ENCODE measurements at places on chromosomes 6 and 20.

GRCh38 chr6:6659600-6660327, 71.2 kb downstream of the LY86 start:
- no peak for DNase-seq

DNA sequence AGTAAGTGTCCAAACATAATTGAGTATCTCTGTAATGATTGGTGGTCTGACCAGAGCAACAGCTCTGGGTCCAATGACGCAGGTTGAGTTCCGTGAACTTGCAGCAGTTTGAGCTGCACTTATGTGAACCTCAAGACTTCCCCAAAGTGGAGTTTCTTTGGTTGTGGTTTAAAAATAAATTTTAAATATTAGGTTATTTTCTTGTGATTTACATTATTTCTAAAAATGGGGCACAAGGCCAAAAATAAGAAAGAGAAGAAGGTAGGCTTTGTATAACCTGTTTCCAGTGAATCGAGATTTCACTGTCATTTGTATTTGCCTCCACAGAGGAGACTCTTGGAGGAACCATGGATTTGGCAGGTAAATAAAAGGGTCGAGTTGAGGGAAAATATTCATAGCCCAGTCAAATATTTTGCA, 166.4 kb upstream of the ZNF217 start:
- no peak for DNase-seq

DNA sequence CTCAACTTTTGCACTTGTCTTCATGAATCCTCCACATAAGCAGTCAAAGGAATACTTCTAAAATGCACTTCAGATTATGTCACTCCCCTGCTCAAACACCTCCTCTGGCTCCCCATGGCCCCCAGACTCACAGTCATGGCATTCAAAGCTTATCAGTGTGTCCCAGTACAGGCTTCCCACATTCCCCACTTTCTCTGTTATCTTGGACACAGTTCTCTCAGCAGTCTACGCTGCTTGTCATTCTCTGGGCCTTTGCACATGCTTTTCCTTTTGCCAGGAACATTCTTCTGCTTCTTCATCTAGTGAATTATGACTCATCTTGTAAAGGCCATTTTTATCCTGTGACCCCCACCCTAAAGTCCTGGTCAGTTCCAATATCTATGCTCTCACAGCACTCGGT, 31.8 kb downstream of the SLC13A3 start:
- DNase-seq: no peak

DNA sequence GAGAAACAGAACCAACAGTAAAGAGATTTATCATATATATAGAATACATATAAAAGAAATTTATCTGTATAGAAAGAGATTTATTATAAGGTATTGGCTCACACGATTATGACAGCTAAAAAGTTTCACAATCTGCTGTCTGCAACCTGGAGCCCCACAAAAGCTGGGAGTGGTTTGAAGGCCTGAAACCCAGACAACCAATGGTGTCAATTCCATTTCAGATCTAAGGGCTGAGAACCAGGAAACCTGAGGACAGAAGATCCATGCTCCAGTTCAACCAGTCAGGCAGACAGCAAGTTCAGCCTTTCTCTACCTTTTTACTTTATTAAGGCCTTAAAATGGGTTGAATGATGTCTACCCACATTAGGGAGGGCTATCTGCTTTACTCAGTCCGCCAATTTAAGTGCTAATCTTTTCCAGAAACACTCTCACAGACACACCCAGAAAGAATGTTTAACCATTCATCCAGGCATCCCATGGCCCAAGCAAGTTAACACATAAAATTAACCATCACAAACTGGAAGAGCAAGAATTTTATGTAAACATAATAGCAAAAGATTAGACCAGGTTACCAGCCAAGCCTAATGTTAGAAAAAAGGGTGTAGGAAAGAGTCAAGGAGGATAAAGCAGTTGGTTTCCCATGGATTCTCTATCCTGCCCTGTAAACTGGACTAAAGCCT, 170.9 kb downstream of the FUT9 start:
- DNase-seq: no peak

DNA sequence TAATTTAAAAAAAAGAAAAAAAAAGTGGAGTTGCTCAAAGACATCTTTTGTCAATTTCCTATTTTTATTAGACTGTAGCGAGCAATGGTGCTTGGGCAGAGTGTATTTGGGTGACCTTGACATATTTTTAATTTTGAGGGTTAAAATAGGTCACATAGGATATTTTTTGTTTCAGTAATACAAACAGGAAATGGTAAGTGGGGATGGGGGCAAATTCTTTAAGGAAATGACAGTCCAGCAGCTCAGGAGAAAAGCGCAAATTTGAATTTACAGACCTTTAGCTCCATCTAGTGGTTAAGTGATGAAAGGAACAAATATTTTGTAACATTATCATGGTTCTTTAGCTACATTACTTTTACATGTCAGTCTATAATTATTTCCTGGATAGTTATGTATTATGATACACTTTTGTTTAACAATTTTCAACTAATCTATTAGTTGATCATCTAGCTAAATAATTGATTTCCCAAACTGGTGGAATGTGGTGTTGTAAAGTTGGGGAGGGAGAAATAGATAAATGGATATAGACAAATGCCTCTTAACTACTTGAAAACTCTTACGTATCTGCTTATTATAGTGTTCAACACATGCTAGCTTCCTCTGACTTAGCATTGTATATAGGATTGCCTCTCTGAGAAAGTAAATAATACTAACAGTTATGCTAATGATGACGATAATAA, 10.0 kb downstream of the CITED2 start:
- no peak for DNase-seq

GRCh38 chr6:141552031-141552430, 580.7 kb upstream of the GJE1 start:
- DNase-seq: no peak

DNA sequence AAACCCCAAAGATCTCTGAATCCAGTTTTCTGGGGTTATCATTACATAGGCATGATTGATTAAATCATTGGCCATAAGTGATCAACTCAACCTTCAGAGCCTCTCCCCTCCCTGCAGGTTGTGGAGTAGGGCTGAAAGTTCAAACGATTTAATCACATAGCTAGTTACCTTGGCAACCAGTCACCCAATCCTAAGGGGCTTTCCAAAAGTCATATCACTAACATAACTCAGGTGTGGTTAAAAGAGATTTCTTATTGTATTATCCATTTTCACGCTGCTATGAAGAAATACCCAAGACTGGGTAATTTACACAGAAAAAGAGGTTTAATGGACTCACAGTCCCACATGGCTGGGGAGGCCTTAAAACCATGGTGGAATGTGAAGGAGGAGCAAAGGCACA, 935.1 kb upstream of the SLC35B3 start:
- no peak for DNase-seq

DNA sequence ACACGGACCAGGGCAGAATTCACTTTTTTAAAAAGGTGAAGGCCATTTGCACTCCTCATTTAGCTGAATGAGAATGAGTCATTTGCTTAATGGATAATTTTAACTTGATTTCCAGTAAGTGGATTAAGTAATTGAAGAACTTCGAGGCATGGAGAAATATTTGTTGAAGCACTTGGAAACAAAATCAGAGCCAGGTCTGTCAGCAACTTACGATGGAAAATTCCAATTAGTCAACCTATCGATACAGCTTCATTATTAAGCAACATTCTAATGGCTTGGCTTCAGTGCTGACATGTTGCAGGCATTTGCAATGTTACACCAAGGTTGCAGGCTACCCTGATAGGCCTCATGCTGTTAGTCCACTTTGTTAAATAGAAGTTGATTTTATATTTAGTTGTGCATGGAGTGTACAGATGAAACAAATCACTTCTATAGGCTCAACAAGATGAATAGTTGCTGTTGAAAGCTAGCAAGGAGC, 423.5 kb upstream of the SLC35B3 start:
- no peak for DNase-seq

GRCh38 chr20:1378735-1379125, 14.1 kb downstream of the FKBP1A start:
- DNase-seq: no peak

DNA sequence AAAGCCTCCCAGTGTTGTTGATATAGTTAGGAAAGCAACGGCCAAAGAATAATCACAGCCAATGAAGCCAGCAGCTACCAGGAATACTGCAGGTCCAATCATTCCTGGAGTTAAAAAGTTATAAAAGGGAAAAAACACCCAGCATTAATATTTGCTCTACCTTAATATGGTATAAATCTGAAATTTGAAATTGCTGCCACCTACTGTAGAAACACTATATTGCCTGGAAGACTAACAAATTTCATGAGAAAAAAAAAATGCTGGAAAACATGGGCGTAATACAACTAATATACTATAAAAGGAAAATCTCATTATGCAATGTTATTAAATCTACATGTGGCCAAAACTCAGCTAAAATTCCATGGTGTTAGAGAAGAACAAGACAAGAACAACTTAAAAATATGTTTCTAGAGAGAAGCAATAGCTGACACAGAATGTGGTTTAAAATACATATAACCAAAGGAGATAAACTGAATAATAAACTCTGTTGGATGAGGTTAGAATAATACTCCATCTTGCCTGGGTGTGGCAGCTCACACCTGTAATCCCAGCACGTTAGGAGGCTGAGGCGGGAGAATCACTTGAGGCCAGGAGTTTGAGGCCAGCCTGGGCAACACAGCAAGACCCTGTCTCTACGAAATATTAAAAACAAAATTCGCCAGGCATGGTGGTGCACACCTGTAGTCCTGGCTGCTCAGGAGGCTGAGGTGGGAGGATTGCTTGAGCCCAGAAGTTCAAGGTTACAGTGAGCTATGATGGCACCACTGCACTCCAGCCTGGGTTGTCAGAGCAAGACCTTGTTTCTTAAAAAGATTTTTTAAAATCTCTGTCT, 43.1 kb downstream of the SLC17A5 start:
- DNase-seq: no peak

DNA sequence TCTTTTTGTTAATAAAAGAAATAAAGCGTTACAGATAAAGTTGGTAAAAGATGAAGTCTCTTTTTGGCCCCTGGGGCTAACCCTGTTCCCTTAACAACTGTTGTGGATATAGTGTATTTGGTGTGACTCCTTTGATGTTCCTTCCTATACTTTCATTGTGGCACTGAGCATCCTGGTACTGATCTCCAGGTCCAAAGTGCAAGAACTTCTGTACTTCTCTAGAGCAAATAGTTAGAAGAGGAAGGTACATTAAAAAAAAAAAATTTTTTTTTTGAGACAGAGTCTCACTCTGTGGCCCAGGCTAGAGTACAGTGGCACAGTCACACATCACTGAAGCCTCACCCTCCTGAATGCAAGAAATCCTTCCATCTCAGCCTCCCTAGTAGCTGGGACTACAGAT, 6.2 kb downstream of the POFUT1 start:
- no peak for DNase-seq

DNA sequence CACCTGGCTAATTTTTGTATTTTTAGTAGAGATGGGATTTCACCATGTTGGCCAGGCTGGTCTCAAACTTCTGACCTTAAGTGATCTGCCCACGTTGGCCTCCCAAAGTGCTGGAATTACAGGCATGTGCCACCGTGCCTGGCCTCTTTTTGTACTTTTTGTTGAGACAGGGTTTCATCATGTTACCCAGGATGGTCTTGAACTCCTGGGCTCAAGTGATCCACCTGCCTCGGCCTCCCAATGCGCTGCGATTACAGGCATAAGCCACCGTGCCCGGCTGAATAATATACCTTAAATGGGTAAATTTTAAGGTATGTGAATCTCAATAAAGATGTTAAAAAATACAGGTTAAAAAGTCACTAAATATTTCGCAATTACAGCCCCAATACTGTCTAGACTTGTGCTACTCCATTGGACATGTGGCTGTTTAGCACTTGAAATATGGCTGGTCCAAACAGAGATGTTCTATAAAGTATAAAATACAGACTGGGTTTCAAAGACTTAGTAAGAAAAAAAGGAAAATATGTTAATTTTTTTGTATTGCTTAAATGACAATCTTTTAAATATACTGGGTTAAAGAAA, 42.1 kb downstream of the PPP1R3G start:
- DNase-seq: no peak

GRCh38 chr6:130076512-130076911, 58.1 kb downstream of the L3MBTL3 start:
- no peak for DNase-seq

- DNase-seq: no peak
Observed at GRCh38 chr20:18430172-18430826, 36.5 kb downstream of the DZANK1 start.

DNA sequence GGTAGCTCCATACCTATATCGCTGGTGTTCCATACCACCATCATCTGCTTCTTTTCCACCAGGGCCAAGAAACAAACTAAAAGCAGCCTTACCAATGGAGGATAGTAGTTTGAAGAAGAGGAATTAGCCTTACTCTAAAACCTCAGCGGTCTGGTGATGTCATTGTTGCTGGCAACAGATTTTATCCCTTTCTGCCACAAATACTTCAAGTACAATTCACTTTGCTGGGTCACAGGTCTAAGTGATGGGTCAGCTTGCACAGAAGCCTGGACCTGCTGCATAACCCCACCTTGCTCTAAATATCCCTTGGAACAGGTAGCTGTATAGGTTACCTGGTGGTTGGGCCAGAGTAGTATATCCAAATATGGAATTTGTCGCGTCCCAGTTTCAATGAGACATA, 53.2 kb upstream of the THEMIS start:
- DNase-seq: no peak

DNA sequence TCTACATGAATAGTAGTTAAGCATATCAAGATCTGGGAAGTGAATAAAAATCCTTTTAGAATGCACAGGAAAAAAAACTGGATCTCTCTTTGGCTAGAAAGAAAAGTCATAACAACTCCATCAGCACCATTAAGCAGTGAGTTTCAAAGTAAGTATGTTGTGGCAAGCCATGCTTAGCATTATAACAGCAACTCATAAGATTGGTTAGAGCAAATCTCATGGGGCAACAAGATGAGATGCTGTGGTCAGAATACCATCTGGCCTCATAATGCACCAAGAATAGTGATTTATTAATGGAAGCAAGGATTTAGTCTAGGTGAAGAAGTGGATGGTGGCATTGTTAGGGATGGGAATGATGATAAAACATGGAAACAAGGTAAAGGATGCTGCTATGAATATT, 159.4 kb downstream of the PHF3 start:
- DNase-seq: no peak

DNA sequence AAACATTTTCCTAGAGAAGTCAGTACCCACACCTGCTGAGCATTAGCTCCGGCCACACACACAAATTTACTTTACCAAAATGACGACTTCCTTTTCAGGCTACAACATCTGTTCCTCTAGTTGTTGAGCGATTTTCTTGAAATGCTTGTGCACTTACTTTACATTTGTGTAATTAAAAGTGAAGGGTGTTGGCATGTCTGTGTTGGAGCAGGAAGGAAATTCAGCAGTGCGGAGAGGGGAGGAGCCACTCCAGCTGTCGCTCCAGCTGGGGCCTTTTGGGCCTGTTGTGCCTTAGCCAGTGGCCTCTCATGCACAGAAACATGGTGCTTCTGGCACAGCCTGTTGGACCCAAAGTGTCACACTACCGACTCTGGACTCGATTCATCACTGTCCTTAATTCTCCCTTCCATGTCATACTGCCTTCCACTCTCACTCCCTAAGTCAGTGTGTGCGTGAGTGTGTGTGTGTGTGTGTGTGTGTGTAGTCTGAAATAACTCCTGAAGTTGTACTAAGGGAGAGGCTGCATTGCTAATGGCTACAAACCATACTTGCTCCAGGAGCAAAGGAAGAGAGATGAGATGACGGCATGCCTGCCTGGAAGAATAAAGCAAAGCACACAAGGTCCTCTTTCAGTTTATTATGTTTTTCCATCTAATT, 191.8 kb upstream of the ARG1 start:
- DNase-seq: no peak

- DNase-seq: no peak
Observed at GRCh38 chr20:37902504-37903313, at the start of gene VSTM2L. TSS of gene VSTM2L (plus strand) at chr20:37903127. CDS start at chr20:37903351, 224 bp downstream.
